Dermis blood vessel endothelial cell (primary cell): ENCODE measurements at places on chromosomes 3 and 15.

- DNase-seq, result peak; percentile 72
These were observed 30.5 kb downstream of the OXSM start for GRCh38 chr3:25820366-25820765.

DNA sequence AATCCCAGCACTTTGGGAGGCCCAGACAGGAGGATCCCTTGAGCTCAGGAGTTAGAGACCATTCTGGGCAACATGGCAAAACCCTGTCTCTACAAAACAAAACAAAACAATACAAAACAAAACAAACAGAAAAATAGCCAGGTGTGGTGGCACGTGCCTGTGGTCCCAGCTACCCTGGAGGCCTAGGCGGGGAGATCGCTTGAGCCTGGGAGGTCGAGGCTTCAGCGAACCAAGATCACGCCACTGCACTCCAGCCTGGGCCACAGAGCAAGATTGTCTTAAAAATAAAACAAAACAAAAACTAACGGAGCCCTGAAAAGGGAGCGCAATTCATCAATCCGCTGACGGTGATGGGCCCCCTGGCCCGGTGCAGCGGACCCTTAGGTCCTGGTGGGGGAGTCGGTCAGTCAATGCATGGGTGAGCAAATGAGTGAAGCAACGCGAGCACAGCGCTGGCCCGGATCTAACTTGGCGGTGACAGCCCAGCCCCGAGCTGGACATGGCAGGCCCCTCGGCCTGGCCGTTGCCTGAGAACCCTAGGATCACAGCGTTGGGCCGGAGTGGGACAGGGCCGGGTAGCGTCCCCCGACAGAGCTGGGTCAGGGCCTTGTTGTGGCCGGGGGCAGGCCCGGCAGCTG, 52.4 kb upstream of the BLM start:
- DNase-seq, result peak; percentile 61

- DNase-seq, result no peak
These were observed 23.7 kb downstream of the PRKCD start for GRCh38 chr3:53184701-53185100.

- DNase-seq, result no peak
These were observed 154.3 kb downstream of the RBPMS2 start for GRCh38 chr15:64621056-64621455.

DNA sequence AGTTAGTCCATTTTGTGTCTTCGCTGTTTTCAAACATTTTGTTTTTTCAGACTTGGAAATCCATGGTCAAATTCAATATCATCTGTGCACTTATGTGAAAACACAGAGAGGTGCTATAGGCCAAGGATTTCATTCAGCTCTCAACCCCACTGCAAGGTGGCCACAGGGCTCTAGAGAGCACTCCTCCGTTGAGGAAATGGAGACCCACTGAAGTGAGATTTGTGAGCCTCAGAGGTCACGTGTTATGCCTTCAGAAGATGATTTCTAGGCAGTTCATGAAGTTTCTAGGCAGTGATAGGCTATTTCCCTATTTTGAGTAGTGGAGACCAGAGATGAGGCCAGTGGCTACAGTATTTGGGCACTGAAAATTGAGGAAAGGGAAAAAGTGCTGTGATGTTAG, 88.2 kb downstream of the UNC13C start:
- no peak for DNase-seq

DNA sequence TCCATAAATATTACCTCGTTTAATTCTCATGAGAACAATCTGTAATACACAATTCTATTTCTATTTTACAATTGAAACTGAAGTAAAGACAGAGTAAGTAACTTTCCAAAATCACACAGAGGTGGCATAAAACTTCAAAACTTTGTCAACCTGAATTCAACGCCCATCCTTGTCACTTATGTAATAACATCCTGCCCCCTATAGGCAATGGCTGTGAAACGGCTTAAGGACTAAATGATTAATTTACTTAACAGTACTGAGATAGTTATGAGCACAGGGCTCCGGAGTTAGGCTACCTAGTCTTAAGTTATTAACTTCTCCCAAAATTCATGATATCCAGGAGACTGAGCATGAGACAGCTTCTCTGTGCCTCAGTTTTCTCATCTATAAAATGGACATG, 293.1 kb upstream of the CHRM5 start:
- DNase-seq, result peak; percentile 49
